Motor neuron (in vitro differentiated cells): ENCODE measurements at places on chromosomes 1 and 21. TPM values are rescaled to one million over a fixed set of nuclear protein-coding genes. Genes with fewer than 3 reads are reported as not detected.

The GUCA2A gene
- not detected in 2 replicates for total RNA-seq

The BNIPL gene
- total RNA-seq = 1.4 and 2.0 TPM in 2 replicates

The ZSCAN20 gene
- 6.7 and 7.5 TPM in 2 replicates for total RNA-seq

The GPR52 gene
- 1.4 and 1.7 TPM in 2 replicates for total RNA-seq

The AGBL4 gene
- total RNA-seq = 1.9 and 2.9 TPM in 2 replicates

The USH2A gene
- 0.67 and 0.69 TPM in 2 replicates for total RNA-seq

The RNF187 gene
- 107 and 112 TPM in 2 replicates for total RNA-seq

The SEC16B gene
- total RNA-seq = 1.6 TPM in 1 of 2 replicates, not detected in the other

The SYT11 gene
- total RNA-seq = 2.5 and 2.6 TPM in 2 replicates

The C1orf94 gene
- total RNA-seq = 0.24 and 0.30 TPM in 2 replicates

The NTMT2 gene
- total RNA-seq = not detected in 2 replicates

The TEX50 gene
- 0.31 TPM in 1 of 2 replicates, not detected in the other for total RNA-seq

The RXFP4 gene
- total RNA-seq = 0.87 and 1.9 TPM in 2 replicates

The CRNN gene
- 0.38 TPM in 1 of 2 replicates, not detected in the other for total RNA-seq

The DENND2D gene
- 0.50 and 0.68 TPM in 2 replicates for total RNA-seq

The COL6A1 gene
- 81.3 and 81.8 TPM in 2 replicates for total RNA-seq

The AIM2 gene
- total RNA-seq = 0.32 TPM in 1 of 2 replicates, not detected in the other

The SH2D5 gene
- 1.9 and 2.8 TPM in 2 replicates for total RNA-seq

The L1TD1 gene
- total RNA-seq = 2.1 and 2.4 TPM in 2 replicates

The LCE3D gene
- total RNA-seq = 0.47 TPM in 1 of 2 replicates, not detected in the other

The C8A gene
- total RNA-seq = not detected in 2 replicates

The OPTC gene
- not detected in 2 replicates for total RNA-seq

The ZNF695 gene
- total RNA-seq = 0.86 and 1.4 TPM in 2 replicates

The B3GALNT2 gene
- 10.5 and 13.5 TPM in 2 replicates for total RNA-seq

The CFAP141 gene
- total RNA-seq = not detected in 2 replicates

The KRTAP24-1 gene
- 0.30 TPM in 1 of 2 replicates, not detected in the other for total RNA-seq

The TNFRSF18 gene
- total RNA-seq = not detected in 2 replicates

The CYP2J2 gene
- 5.1 and 5.8 TPM in 2 replicates for total RNA-seq

The C1orf115 gene
- 1.8 and 1.9 TPM in 2 replicates for total RNA-seq

The AMY1B gene
- total RNA-seq = 0.29 TPM in 1 of 2 replicates, not detected in the other
